ENCODE measurements at places on chromosomes 1 and 21.

- no peak for DNase-seq
These were observed 611 bp downstream of the HSPG2 start for GRCh38 chr1:21936366-21937031.

DNA sequence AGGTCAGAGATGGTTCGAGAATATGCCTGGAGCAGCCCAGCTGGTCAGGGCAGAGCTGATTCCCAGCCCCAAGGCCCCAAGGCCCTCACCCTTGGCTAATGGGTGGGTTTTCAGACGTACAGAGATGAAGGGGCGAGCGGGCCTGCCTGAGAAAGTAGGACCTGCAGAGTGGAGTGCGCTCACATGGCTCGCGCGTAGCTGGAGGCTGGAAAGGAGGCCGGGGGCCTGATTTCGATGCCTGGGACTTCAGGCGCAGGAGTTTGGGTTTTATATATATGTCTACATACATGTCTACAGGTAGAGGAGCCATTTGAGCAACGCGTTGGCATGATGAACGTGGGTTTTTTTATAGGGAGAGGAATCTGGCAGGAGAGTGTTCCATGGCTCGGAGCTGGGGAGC lies 8.9 kb downstream of the COQ8A start:
- DNase-seq: no peak

GRCh38 chr1:193123751-193124150 lies 1.9 kb downstream of the CDC73 start:
- no peak for DNase-seq

DNA sequence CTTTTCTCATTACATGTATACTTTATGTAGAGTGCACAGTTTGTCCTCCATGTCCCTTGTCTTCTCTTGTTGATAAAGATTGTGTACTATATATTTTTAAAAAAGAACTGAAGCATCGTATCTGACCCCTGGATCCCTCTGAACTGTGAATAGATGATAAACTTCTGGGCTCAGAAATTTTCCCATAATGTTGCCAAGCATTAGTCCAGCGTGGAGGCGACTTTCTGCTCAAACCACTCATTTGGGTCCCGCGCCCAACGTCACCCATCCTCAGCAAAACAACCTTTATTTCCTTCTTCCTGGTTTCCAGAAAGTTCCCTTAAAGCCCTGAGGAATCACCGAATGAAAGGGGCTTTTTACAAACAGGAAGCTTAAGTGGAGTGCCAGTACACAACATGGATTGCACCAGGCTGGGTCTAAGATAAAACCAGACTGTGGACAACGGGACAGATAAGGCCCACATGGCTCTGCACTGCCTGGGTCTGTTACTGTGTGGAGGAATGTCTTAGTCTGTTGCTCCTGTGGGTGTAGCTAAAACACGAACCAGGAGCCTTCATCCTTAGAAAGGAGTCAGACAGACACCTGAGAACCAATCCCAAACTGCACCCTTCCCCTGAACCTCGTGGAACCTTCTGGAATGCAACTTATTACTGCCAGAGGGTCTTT lies 15.6 kb downstream of the EVA1C start:
- DNase-seq: no peak

- DNase-seq: no peak
These were observed 10.3 kb downstream of the LAPTM5 start for GRCh38 chr1:30747033-30748008.

- no peak for DNase-seq
These were observed 20.5 kb downstream of the WNT2B start for GRCh38 chr1:112529301-112529700.

DNA sequence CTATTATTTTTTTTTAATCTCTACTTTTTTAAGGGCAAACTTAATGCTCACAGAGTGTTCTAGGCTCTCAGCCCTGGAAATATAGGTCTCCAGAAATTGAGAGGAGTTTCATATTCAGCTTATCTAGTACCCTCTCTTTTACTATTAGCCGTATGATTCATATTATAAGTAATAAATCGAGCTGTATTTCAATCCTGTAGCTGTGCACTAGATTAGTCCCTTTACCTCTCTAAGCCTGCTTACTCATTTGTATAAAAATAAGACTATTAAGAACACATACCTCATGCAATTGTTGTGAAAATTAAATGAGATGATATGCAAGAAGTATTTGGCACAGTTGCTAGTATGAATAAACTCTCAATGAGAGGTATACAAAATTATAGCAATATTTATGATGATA lies 128.2 kb upstream of the HOOK1 start:
- no peak for DNase-seq

GRCh38 chr1:165938844-165939243 lies 111.4 kb downstream of the UCK2 start:
- no peak for DNase-seq

DNA sequence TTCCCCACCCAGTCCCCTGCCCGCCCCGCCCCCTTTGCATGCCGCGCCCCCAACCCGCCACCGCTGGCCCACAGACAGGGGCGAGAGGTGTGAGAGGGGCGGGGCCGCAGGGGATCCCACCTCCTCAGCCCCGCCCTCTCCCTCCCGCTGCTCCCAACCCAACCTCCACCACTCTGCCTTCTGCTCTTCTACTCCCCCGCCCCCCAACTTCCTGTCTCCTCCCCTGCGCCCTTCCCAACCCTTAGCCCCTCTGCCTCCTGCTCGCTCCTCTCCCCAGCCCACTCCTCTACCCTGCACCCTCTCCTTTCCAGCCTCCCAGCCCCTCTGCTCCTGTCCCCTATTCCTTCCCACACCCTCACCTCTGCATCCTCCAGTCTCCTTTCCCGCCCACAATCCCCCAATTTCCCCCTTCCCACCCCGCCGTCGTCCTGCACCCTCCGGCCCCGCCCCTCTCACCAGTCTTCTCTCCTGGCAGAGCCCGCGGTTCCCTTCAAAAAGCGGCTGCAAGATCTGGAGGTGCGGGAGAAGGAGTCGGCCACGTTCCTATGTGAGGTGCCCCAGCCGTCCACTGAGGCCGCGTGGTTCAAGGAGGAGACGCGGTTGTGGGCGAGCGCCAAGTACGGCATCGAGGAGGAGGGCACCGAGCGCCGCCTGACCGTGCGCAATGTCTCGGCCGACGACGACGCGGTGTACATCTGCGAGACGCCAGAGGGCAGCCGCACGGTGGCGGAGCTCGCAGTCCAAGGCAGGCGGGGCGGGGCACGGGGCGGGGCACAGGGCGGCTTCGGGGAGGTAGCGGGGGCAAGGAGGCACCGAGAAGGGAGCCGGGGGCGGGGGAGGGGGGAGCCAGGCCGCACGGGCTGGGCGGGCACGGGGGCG lies 5.4 kb downstream of the OBSCN start:
- peak; percentile 84 for DNase-seq

GRCh38 chr1:193705554-193705981 lies 519.2 kb upstream of the B3GALT2 start:
- DNase-seq: no peak

- no peak for DNase-seq
These were observed 4.8 kb upstream of the MMEL1 start for GRCh38 chr1:2637442-2638145.

DNA sequence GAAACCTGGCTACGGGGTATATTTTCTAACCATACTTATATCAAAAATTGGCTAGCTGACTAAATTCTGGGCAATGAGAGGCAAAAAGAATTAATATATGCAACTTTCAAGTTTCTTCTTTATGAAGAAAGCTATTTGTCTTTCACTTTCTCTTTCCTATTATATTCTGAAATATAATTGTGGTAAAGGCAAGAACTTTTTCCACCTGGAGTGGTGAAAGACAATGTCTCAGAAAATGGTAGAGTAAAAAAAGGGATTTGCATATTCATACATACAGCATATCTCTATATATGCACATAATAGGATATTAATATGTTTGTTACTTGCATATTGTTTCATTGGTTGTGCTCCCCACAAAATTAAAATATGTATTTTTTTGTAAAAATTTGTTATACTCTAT lies 793.8 kb downstream of the PLA2G4A start:
- DNase-seq: no peak

DNA sequence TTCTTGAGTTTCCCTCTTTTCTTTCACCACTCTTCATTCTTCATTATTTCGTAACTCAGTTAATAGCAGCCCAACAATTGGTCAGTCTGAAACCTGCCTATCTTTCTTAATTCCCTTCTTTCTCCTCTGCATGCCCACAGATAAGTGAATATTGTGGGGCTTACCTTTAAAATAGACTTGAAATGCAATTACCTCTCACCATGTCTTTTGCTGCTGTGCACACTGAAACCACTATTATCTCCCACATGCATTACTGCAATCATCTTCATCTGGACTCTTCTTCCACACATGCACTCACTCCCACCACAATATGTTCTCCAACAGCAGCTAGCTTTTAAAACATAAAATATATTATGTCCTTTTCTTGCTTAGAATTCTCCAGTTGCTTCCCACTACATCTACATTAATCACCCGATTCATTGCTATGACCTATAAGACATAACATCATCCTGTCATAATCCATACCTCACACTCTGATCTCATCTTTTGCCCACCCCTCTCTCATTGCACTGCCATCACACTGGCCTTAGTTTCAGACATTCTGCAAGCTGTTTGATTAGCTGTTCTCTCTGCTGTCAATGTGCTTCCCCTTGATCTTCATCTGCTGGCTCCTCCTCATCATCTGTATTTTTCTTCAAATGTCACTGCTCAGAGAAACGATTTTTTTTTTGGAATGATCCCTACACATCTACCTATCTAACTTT lies 304.8 kb downstream of the PTPRC start:
- no peak for DNase-seq

- DNase-seq: no peak
These were observed 214.5 kb downstream of the RGS7 start for GRCh38 chr1:241142493-241142892.

DNA sequence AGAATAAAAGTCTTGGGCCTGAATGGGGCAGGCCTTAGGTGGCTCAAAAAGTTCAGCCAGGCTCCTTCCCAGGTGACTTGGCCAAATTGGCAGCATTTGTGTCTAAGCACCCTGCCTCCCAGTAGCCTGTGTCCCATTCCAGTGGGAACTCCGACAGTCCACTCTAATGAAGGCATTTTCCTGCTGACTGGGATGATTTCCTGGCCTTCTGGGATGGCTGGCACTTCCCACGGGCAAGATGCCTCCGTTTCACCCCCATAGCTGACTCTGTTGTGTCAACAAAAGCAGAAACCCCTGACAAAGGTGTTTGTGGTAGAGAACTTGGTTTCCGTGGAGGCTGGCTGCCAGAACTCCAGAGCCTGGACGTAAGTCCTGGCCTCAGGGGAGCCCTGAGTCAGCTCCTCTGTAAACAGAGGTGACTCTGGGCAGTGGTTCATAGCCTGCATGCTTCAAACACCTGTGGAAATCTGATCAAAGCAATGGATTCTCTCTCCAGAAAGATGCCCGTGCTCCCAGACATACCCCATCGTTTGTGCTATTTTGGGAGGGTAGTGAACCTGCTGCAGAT lies 36.6 kb downstream of the WNT3A start:
- no peak for DNase-seq

DNA sequence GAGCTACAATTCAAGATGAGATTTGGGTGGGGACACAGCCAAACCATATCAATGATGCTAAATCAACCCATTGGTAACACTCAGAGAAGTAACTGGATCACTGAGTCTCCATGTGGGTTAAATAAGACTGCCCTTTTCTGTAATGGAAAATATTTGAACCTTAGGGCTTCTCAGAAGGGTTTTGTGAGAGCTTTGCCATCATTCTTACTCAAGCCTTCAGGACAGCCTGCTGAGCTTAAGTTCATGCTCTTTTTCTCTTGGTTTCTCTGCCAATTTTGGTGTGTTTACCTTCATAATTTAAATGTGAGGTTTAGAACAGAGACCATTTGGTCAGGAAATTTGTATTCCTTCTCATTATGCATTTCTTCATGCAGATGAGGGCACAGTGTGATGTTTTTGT lies 74.7 kb downstream of the DISC1 start:
- no peak for DNase-seq

DNA sequence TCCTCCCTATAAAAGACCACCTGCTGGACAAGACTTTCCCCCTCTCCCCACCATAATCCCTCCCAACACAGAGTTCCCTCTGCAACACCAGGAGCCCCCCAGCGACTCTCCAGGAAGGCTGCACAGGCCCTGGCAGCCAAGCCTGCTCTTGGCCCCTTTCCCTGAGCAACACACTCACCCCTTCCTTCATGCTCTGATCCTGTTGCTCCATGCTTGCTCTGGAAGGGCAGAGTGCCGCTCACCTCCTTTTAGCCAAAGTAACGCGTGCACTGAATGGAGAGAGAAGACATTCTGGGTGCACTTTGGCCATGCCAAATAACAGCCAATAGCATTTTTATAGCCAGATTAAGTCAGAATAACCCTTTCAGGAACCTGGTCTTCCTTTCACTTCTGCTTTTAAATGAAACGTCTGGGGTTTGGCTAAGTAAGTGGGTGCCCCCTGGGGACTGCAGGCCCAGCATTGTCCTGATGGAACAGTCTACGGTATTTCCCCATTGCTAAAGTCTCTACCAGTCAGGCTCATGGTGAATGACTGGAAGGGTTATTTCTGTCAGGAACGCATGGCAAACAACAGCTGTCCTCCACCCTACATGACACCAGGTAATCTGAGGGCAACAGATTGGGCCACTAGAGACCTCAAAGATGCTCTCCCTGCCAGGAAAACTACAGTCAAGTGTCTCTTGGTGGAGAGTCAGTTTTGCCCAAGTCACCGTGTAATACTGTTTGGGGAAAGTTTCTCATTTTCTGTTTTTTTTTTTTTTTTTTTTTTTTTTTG lies at the start of gene SLC2A5:
Gene SLC2A5, minus strand, starts transcription at position 310 of the 775 bp plus-strand sequence. Its CDS starts 99 bp downstream, at position 211.
- DNase-seq: no peak

- DNase-seq: no peak
These were observed 160.5 kb downstream of the PDE4B start for GRCh38 chr1:65953170-65953569.

GRCh38 chr1:154605534-154605933 lies 2.5 kb downstream of the ADAR start:
- no peak for DNase-seq

DNA sequence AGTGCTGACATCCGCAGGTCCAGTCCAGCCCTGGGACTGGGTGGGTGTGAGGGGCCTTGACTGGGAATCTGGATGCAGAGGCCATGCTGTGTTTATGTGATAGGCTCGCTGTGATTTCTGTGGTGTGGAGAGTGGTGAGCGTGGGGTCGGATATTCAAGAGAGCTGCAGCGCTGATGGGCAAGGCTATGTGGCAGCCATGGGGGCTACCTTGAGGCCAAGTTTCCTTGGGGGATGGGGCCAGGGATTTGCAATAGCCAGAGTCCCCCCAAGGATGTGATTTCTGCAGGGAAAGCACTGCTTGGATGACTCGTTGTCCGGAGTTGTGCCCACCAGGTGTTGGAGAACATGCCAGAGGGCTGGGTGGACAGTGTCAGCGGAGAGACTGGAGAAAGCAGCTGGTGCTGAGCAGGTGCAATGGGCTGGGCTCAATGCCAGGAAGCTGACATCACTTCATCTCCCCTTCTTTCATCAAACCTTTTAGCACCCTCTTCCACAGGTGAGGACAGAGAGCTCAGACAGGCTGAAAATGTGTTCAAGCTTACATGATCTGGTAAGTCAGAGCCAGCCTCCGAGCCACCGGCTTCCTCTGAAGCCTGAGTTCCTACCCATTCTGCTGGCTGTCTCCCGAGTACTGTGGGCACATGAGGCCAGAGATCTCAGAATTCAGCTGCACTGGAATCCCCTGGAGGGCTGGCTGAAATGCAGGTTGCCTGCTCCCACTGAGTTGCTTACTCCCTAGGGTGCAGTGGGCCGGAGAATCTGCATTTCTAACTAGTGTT lies 132.9 kb downstream of the RHOU start:
- no peak for DNase-seq

GRCh38 chr1:10814312-10814711 lies 17.9 kb upstream of the CASZ1 start:
- no peak for DNase-seq
